ENCODE measurements at places on chromosomes 7 and 10.

GRCh38 chr7:14924398-14924797 lies 21.8 kb upstream of the DGKB start:
- DNase-seq = no peak

GRCh38 chr10:5951721-5952407 lies 25.5 kb downstream of the IL15RA start:
- no peak for DNase-seq

DNA sequence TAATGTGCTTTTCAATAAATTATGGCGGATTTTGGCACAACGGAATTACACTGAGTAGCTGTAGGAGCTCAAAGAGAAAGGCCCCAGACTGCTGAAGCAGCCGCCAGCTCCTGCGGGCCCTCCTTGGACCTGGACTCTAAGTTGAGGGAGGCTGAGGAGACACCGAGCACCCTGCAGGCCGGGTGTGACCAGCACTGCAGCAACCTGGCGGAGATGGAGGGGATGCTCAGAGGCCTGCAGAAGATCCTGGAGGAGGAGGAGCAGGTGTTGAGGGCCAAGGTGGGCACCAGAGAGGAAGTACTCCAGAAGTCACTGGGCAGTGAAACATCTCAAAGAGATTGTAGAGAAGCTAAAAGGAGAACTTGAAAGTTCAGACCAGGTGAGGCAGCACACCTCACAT lies 33.0 kb upstream of the POM121L12 start:
- DNase-seq = no peak

DNA sequence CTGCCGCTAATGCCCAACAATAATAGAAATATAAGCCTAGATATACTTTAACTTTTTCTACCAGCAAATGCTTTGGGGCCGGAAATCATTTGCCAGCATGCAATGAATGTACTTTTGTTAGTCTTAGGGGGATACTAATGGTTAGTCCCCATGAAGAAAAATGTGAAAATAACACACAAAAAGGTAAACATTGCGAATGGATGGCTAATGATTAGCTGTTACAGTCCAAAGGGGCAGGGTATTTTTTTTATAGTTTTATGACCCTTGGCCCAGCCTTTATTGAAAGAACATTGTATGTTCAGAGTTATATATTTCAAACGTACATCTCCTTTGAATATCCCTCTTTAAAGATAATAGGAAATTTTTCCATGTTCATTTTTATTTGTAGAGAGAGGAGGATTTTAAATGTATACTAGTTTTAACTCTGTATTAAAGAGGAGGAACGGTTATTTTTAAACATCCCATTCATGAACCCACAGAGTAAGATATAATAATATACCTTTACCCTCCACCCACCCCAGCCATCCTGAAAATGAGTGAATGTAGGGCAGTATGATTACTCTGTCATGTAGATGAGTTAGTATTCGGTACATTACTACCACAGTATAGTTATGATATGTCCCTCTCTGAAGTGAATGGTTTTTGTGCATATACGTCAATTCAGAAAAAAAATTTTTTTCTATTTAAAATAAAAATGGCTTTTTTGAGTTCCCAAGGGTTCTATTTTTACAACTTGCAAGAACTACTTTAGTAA lies 63.6 kb downstream of the ARID5B start:
- DNase-seq = no peak

DNA sequence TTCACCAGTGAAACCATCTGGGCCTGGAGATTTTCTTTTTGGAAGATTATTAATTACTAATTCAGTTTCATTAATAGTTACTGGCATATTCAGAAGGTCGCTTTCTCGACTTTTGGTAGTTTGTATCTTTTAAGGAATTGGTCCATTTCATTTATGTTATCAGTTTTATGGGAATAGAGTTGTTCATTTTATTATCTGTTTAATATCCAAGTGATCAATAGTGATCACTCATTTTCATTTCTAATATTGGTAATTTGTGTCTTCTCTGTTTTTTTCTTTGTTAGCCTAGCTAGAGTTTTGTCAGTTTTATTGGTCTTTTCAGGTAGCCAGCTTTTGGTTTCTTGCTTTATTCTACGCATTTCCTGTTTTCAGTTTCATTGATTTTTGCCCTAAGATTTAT lies 31.0 kb downstream of the MKLN1 start:
- no peak for DNase-seq

- DNase-seq = no peak
Observed at GRCh38 chr7:37187179-37187578, 261.5 kb downstream of the ELMO1 start.

All from activated CD4-positive, alpha-beta T cell treated with anti-CD3 and anti-CD28 coated beads, Interleukin-2, amount 50 U/mL, for 4 hours (primary cell).